ENCODE measurements at places on chromosomes 7 and 10.

- DNase-seq: no peak
Measured at GRCh38 chr7:136009488-136010079, 32.4 kb upstream of the MTPN start.

- no peak for DNase-seq
Measured at GRCh38 chr10:8618834-8619233, 564.3 kb downstream of the GATA3 start.

GRCh38 chr10:23533212-23533611, 94.3 kb downstream of the OTUD1 start:
- DNase-seq: no peak

- DNase-seq: no peak
Measured at GRCh38 chr10:6153845-6154244, 48.9 kb upstream of the PFKFB3 start.

DNA sequence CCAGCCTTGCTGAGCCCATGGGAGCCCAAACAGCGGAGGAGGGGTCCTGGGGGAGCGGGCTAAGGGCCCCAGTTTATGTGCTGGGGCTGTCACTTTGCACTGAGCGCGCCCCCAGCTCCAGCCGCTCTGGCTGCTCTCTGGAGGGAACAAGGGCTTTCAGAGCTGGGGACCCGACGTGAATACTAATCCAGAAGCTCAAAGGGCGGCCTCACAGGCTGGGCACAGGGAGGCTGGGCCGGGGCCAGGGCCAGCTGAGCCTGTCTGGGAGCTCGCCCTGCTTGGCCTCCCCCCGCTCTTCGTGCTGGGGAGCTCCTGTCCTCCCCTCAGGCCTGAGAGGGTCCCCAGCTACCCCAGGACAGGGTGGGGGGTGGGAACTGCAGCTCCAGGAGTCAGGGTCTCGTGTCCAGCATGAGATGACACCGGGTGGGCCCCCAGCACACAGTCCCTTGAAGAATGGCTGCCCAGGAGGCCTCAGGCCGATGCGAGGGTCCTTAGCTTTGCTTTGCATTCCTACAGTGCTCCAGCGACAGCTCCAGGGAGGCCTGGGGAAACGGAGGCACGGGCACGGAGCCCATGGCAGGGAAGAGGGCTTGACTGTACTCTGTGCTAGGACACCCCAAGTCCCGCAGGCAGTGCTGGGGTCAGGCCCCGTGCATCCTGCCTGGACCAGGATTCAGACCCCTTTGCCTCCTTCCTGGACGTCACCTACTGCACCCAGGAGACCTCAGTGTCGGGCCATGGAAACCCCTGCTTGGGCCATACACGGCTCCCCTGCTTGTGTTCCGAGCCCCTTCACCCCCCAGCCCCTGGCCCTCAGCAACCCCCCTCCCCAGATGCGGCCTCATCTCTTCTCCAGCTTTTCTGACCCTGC, 5.8 kb upstream of the AMZ1 start:
- no peak for DNase-seq

DNA sequence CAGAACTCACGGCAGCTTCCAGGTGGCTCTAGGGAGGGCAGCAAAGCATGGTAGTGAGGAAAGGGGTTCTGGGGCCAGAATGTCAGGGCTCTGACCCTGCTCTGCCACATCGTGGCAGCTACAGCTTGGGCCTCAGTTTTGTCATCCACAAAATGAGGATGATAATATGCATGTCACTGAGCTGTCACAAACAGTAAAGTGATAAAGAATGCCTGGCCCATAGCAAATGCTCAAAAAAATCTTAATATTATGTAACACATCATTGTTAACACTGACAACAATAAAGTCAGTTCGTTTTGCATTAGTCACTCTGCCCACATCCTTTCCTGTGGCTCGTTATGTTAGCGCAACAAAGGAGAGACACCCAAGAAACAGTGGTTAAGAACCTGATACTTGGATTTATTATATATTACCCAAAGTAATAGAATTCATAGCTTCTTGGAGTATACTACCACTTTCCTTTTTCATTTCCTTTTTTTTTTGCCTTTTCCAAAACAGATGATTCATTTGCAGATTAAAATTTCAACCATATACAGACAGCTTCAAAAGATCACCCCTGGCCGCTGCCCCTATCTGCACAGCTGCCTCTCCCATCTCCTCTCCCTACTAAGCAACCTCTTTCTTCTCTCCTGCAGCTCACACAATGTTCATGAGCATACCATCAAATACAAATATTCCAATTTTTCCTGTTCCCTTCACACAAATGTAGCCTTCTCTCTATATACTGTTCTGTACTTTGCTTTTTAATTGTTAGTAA, 45.5 kb upstream of the DDC start:
- DNase-seq: no peak

GRCh38 chr7:12674861-12675260, 12.6 kb upstream of the ARL4A start:
- no peak for DNase-seq

DNA sequence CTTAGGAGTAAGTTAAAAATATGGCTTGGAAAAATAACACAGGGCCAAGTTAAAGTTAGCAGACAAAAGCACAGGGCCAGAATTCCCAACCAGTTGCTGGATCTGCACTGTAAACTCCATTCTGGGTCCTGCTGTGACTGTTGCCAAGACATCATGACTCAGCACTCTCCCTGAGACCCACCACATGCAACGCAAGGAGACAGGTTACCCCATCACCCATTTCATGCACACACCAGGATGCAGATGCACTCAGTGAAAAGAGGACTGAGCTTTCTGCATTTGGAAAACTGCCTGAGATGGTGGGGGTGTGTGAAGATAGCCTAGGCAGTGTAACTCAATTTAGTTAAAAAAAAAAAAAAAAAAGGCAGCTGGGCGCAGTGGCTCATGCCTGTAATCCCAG, 97.6 kb upstream of the ZNF438 start:
- DNase-seq: no peak

DNA sequence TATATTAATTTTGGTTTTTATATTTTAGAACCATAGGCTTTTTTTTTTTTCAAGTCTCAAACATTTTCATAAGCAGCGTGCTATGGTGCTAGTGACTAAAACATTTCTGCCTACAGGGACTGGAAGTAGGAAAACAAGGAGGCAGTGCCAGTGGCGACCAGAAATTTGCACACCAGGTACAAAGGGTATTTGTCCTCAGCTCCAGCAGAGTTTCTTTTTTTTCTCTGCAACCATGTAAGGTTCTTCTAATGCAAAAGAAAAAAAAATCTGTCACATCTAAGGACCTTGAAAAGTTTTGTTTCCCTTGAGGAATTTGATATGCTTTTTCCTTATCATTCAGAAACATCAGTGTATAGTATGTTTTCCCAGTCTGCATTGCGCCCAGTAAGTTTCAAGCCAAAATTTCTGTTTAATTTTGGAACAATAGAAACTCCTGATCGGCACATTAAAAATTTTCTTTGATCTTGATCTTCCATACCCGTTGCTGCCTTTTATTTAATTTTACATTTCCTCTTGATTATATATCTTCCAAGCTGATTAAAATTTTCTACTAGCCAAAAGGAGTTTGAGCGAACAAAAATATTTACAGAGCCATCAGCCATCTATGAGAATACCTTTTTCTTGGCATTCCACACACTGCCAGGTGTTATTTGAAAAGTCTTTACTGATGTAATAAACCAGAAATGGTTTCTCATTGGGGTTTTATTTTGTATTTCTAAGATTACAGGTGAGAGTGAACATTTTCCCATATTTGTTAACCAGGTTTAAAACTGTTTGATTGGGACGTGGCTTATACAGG, 956 bp upstream of the KLHDC10 start:
- DNase-seq: no peak

GRCh38 chr7:142608630-142609428, 140.4 kb upstream of the PRSS1 start:
- no peak for DNase-seq

DNA sequence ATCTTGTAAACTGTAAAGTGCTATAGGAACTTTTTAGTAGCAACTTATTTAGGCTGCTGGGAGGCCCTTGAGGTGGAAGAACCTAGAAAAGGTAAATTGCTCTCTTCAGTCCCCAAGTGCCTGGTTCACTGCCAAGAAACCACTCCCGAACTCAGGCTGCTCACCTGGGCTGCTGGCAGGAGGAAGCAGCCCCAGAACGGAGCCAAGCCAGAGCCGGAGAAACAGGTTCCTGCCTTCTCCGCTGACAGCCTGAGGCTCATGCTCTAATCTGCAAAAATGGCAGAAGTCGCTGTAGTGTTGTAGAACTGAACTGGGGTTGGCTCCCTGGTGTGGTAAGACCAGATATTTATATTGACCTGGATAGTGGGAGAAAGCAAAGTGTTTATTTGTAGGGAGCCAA, 136.0 kb downstream of the CUL2 start:
- DNase-seq: no peak

DNA sequence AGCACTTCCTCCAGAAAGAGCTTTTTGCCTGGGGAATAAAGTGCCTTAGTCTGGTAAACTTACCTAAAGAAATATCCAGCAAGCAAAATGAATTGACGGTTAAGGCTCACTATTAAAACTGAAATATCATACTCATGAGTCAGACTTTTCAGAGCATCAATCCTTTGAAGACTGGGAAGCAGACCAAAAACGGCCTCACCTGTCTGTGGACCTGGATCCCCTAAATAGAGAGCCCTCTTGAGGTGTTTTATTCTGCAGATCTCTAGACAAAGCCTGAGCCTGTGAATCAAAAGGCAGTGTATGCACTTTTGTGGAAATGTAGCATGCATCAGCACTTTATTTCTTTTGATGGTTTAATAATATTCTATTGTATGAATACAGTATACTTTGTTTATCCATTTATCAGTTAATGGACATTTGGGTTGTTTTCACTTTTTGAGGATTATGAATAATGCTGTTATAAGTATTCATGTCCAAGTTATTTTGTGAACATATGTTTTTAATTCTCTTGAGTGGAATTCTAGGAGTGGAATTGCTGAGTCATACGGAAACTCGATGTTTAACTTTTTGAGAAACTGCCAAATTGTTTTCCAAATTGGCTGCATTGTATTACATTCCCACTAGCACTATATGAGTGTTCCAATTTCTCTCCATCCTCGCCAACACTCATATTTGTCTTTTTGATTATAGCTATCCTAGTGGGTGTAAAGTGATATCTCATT, 449.0 kb upstream of the IGFBP3 start:
- no peak for DNase-seq

- no peak for DNase-seq
Measured at GRCh38 chr7:108314049-108314448, 142.2 kb downstream of the NRCAM start.

DNA sequence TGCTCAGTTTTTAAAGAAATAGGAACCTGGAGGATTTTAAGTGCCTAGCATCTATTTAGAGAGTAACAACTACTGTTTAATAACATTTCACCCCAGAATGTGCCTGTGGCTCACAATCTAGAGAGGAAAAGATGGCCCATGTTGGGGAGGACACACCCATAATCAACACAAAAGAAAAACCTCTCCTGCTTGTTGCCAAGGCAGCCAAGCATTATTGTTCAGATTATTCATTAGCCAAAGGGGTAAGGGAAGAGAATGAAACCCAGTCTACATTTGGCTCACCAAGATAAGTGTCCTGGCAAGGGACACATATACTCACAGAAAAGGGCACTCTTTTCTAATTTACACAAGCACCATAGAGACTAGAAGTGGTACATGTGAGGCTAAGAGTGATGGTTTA, 17.7 kb upstream of the IFIT1B start:
- no peak for DNase-seq

DNA sequence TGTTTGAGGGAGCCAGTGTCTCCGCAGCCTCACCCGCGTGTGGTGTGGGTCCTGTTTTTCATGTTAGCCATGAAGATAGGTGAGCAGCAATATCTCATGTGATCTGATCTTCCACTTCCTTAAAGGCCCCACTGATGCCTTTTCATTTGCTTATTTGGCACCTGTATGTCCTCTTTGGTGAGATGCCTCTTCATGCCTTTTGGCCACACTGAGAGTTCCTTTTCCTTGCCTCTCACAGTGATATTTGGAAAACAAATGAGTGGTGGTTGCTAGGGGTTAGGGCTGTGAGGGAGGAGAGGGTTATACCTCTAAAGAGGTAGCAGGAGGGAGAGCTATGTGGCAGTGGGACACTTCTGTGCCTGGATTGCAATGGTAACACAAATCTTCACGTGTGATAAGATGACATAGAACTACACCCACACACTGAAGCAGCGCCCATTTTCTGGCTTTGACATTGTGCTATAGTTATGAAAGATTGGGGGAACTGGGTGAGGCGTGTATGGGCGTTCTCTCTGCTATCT, 90.4 kb upstream of the TNS3 start:
- no peak for DNase-seq

DNA sequence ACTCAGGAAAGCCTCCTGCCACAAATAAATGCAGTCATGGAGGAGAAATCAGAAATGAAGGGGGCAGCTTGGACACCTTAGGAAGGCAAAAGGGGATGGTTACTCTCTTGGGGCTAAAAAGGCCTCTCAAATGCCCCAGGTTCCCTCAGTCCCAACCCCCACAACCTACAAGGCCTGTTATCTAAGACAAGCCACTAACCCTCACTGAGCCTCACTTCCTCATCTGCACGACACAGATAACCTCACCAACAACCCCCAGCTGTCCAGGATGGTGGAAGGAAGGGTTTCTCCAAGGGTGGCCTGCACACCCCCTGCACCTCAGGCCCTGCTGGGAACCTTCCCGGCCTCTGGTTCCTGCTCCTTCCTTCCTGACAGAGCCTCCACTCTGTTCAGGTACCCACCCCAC, 29.2 kb downstream of the SORBS1 start:
- DNase-seq: no peak

GRCh38 chr10:126646110-126646509, 24.4 kb downstream of the C10orf90 start:
- no peak for DNase-seq
